NCI-H748 treated with DMSO at 0.1 percent for 48 hours (cell line): ENCODE measurements at places on chromosomes 12 and 14.
A peak's percentile ranks its signal among the peaks of the same experiment; 100 is the strongest.

DNA sequence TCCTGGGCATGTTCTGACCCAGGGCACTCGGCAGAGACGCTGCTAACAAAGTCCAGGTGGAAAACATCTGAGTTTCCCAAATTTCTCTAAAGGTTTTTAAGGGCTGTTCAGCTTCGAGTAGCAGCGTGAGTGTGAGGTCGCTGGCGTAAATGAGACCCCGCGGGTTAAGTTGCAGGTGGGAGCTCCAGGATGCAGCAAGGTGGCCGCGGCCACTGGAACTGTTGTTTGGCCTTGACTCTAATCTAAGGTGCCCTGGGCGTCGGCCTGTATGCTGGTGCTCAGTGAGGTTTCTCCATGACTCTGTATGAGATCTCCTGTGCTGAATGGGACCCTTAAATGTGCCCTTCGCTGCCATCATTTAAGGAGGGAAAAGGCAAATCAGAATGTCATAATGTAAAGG lies 50.7 kb downstream of the ELK3 start:
- DNase-seq, result no peak

DNA sequence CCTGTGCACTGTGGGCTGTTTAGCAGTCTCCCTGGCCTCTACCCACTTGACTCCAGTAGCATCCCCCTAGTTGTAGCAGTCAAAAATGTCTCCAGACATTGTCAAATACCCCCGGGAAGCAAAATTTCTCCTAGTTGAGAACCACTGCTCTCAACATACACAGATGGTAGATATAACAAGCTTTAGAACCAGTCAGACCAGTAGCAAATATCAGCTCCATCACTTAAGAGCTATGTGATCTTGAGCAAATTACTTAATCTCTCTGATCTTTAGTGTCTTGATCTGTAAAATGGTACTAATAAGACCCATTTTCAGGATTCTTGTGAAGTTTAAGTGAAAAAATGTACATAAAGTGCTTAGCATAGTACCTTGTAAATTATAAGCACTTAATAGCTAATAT lies 96.2 kb downstream of the DUSP6 start:
- DNase-seq, result no peak

DNA sequence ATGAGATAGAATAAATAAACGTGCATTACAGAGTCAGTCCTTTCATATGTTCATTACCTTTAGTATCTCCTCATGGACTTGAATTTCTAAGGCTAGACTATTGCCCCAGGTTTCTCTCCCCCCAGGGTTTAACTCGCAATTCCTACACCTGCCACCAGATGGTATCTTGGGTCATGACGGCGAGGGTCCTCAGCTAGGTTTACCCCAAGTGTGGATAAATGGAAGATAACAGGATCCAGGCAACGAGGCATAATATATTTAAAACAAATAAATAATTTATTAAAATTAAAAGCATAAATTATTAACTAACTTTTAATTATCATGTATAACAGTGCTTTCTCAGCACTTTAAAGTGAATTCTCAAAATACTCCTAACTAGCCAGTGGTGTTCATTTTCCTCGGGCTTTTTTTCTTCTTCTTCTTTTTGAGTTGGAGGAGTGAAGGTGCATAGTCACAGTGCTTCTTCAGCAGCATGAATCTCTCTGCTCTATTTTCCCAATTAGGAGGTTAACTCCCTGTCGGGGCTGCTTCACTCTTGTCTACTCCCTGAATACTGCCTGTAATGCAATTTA lies 243.5 kb upstream of the CAND1 start:
- DNase-seq, result peak; percentile 45

DNA sequence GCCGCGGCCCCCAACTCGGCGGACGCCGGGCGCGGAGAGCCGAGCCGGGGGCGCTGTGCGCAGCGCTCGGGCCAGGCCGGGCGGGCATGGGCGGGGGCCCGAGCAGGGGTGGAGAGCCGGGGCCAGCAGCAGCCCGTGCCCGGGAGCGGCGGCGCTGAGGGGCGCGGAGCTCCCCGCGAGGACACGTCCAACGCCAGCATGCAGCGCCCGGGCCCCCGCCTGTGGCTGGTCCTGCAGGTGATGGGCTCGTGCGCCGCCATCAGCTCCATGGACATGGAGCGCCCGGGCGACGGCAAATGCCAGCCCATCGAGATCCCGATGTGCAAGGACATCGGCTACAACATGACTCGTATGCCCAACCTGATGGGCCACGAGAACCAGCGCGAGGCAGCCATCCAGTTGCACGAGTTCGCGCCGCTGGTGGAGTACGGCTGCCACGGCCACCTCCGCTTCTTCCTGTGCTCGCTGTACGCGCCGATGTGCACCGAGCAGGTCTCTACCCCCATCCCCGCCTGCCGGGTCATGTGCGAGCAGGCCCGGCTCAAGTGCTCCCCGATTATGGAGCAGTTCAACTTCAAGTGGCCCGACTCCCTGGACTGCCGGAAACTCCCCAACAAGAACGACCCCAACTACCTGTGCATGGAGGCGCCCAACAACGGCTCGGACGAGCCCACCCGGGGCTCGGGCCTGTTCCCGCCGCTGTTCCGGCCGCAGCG lies 639 bp downstream of the FZD10 start:
- DNase-seq, result no peak

DNA sequence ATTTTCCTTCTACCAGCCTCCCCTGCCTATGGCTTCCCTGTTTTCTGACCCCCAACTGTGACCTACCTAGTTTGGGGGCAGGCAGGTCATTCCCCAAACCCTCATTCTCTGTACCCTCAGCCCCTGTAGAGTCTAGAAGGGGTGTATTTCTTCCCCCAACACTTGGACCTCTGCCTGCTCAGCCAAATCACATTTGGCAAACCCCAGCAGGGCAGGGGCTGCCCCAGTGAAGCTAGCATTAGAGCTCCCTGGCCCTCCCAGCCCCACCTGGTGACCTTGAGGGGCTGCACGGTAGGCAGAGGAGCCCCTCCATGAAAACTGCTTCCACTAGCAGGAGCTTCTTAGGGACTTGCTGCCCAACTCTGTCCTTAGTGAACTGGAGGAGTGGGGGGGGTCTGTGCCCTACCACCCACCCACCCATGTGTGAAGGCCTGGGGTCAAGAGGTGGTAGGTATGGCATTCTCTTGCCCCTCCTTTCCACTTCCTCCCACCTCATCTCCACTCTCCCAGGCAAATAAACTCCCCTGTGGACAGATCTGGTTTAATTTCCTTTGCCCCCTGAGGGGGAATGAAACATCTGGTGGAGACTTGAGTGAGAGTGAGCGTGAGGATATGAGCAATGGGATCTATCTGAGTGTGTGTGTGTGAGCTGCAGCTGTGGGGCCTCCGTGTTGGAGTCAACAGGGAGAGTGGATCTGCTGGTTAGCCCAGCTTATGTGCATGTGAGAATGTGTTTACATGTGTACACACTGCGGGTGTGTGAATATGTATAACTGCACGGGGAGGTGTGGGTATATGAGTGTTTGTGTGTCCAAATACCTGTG lies 1.6 kb downstream of the NXPH4 start:
- DNase-seq, result no peak

DNA sequence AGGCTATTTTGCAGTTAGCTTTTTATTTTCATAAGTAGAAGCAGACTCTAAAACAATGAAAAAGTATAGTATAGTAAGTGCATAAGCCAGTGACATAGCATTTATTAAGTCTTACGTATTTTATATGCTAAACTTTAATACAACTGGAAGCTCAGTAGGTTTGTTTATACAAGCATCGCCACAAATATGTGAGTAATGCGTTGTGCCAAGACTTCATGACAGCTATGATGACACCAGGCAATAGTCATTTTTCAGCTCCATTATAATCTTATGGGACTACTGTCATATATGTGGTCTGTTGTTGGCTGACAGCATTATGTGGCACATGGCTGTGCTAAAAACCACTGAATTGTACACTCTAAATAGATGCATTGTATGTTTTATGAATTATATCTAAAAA lies 40.3 kb downstream of the SLC38A2 start:
- no peak for DNase-seq

DNA sequence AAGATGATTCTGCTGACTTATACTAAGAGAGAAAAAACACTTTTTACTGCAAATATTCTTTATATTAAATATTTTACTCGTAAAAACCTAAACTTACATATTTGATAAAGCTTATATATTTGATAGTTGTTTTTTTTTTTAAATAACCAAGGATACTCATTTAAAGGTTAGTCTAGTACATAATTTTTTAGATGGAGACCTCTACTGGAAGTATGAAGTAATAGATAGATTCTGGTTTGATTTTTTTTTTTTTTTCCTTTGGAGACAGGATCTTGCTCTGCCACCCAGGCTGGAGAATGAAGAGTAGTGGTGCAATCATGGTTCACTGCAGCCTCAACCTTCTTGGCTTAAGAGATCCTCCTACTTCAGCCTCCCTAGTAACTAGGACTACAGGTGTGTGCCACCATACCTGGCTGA lies 16.4 kb downstream of the ARID2 start:
- DNase-seq, result no peak

DNA sequence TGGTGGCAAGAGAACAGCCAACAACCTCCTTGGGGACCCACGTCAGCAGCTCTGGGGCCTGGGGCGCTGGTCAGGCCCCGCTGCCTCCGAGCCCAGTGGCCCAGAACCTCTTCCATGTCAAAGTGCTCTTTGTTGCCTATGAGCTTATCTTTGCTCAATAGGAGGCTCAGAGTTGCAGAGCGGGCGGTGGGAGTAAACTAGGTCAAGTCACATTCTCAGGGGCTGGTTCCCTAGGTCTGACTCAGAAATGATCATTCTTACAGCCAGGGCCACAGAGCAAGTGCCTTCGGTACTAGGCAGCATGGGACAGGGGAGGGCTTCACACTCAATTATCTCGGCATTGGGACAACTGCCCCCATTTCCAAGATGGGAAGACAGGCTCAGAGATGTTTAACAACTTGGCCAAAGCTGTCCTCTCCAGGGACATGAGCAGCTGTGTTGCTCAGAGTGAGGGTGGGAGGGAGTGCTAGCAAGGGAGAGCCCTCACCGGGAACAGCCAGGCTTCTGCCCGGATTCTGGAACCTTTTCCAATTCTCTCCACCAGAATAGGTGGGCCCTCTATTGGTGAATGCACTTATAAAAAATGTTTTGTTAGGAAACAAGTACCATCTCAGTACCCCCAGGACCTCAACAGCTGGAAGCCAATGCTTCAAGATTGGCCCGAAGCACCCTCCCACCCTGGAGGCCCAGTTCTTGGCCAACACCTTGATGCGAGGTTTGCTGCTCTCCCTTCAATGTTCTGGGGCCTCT lies 11.9 kb downstream of the SLC25A29 start:
- DNase-seq, result no peak

GRCh38 chr14:66174453-66174891 lies 311.7 kb upstream of the CCDC196 start:
- DNase-seq, result no peak

- DNase-seq, result no peak
Measured at GRCh38 chr12:78636231-78636855, 228.2 kb upstream of the SYT1 start.

DNA sequence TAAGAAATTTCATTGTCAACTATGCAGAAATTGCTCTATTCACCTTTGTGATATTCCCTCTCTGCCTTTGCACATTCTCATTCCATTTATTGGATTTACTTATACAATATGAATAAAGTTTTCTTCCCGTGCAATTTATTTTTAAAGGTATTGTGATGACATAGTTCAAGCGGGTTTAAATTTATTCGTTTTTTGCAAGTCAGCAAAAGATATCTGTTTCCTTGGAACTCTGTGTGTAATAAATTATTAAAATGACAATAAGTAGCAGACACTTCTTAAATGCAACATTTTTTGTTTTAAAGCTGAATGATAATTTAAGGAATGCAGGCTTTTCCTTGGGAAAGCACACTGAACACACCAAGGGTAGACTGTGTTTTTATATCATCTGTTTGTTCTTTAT lies 143.1 kb downstream of the SLC41A2 start:
- DNase-seq, result no peak

DNA sequence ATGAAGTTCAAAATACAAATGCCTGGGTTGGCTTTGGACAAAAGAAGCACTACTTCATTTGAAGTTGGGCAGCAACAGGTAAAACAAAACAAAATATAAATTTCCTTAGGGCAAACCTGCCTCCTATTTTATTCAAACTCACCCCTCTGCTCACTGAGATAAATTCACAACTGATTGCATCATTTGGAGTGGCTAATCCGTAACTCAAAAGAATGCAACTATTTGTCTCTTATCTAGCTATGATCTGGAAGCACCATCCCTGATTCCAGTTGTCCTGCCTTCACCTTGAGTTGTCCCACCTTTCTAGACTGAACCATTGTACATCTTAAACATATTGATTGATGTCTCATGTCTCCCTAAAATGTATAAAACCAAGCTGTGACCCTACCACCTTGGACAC lies 145.0 kb downstream of the CCER1 start:
- DNase-seq, result no peak

- no peak for DNase-seq
Measured at GRCh38 chr14:84965279-84965678, 564.7 kb upstream of the FLRT2 start.

- DNase-seq, result no peak
Measured at GRCh38 chr12:15956413-15957185, 45.5 kb downstream of the DERA start.

GRCh38 chr12:109998241-109998903 lies 858 bp upstream of the ANKRD13A start:
- DNase-seq, result no peak

- DNase-seq, result no peak
Measured at GRCh38 chr12:48280572-48280971, 70.1 kb downstream of the ZNF641 start.

DNA sequence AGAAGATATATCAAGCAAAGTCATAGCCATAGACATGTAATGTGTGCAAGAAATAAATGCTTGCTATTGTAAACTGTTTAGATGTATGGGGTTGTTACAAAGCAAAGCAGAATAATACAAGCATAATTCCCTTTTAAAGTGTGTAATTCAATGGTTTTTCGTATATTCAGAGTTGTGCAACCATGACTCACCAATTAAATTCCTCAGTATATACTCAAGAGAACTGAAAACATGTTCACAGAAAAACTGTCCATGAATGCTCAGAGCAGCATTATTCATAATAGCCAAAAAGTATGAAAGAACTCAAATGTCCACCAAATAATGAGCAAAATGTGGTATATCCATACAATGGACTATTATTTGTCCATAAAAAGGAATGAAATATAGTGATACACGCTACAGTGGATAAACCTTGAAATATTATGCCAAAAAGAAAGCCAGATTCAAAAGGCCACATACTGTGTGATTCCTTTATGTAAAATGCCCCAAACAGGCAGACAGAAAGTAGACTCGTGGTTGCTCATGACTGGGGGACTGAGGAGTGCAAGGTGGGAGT lies 9.3 kb downstream of the GXYLT1 start:
- no peak for DNase-seq

DNA sequence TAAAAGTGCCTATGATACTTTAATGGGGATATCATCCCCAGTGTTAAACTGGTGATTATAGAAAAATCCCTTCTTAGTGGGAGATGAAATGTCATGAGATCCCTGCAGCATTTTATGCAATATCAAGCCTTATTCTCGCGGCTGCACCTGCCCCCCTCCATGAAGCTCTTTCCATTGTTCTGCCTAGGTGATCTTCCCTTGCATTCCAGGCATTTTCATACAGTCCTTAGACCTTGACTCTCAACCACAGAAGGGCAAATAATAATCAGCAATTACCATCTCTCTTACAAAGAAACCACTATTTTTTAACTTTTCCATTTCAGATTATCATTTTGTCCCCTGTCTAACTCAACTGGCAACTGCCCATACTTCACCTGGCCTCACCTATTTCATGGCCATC lies 352.3 kb downstream of the NELL2 start:
- no peak for DNase-seq
